CD4-positive, alpha-beta T cell treated with Interleukin-21 for 1 hour (primary cell): ENCODE measurements at places on chromosomes 1 and 21.

DNA sequence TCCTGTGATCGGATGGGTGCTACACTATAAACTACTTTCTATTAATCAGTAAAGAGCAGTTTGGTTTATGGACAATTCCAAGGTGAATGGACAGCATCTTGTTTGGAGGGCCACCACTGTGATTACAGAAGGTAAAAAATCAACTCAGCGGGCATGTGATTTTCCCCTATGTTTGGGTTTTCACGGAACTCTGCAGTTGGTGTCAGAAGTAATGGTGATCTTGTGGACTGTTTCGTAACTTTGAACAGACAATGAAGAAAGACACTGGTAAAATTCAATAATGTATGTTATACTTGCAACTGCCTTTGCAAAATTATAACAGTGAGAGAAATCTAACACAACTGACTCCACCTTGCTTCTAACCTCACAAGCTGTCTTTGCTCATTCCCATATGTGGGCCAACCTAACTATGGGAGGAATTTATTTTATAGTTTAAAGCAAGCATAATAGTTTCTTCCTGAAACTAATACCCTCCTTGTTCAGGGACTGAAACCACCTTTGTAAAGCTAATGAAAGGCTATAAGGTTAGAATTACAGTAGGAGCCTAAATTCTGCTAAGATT, 53.2 kb downstream of the TRIM33 start:
- DNase-seq = no peak

GRCh38 chr1:183148599-183148998, 37.5 kb upstream of the LAMC2 start:
- DNase-seq = no peak

DNA sequence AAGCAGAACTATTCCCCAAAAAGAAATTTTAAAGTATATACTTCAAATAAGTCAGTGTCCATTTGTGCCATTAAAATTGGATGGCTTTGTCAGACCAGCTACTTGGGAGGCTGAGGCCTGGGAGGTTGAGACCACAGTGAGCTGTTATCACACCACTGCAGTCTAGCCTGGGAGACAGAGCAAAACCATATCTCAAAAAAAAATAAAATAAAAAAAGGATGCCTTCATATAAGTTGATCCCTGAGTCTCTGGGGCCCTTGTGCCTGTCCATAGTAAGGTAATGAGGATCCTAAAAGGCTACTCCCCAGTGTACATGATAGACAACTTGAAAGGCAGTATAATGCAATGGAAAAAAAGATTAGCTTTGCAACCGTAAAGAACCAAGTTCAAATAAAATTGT, 81.2 kb upstream of the BARHL2 start:
- DNase-seq = no peak

- no peak for DNase-seq
These were observed 75.5 kb downstream of the KCNN3 start for GRCh38 chr1:154794608-154795007.

- no peak for DNase-seq
These were observed 2.6 kb downstream of the CACNA1S start for GRCh38 chr1:201109651-201110050.

- DNase-seq = no peak
These were observed 120.6 kb upstream of the RAVER2 start for GRCh38 chr1:64624218-64624713.

- no peak for DNase-seq
These were observed 38.4 kb upstream of the PRDM2 start for GRCh38 chr1:13661539-13661938.

DNA sequence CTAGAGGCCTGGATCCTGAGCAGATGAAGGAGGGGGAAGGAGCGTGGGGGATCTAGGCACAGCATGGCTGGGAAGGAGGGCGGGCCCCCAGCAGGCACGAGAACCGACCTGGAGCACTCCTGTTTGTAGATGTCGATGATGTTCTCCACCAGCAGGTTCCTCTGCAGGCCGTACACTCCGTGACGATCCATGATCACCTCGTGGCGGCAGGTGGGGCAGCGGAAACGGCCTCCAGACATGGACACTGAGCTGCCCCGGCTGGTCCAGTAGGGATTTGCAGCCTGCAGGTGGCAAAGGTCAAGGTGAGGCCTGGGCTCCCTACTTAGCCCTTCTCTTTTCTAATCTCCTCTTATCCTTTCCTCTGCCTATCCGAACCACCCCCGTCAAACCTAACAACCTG, 1.3 kb downstream of the TRIM63 start:
- DNase-seq = no peak

DNA sequence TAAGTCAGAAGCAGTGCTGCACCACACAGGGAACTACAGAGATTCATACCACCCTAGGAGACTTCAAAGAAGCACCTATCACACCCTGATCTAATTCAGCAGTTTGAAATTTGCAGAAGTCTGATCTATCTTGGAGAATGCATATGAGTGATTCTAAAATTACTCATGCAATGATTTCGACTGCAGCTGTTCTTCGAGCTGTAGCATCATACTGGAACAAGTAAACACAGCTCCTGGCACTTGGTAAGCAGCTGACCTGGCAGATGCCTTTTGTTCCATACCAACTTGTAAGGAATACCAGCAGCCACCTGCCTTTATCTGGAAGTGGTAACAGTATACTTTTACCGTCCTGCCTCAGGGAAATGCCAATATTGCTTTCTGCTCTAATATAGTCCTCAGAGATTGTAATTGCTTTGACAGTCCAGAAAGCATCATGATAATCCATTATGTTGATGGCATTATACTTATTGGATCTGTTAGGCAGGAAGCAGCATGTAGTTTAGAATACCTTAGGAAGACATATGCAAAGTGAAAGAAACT, 25.7 kb downstream of the AADACL4 start:
- no peak for DNase-seq

DNA sequence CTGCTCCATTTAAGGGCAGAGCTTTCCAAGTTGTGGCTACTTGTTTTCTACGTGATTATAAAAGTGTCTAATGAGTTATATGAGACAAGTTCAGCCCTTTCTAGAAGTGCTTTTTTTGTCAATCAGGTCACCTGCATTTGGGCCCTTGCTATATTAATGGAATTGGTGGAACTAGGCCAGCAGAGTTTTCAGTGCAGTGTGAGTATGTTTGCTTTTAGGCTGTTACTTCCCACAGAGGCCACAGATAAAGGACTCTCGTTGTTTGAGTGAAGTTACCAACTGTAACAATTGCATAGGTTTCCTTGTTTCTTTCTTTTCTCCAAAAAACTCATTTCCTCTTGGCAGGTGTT, 10.9 kb downstream of the SMAP2 start:
- no peak for DNase-seq

DNA sequence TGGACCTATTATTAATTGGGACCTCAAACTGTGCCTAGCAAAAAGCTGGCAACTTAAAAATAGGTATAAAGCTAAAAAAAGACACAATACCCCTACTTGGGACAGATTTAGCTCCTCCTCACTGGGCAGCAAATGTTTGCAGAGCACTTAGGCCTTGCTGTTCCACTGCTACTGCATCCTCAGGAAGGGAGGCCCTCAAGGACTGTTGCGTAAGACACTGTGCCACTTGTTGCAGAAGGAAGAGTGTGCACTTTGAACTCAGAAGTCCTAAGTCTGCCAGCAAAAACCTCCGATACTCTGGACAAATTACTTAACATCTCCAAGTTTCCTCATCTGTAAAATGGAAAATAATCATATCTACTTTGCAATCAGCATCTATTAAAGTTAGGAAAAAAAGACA, 322.9 kb downstream of the BARHL2 start:
- DNase-seq = no peak

DNA sequence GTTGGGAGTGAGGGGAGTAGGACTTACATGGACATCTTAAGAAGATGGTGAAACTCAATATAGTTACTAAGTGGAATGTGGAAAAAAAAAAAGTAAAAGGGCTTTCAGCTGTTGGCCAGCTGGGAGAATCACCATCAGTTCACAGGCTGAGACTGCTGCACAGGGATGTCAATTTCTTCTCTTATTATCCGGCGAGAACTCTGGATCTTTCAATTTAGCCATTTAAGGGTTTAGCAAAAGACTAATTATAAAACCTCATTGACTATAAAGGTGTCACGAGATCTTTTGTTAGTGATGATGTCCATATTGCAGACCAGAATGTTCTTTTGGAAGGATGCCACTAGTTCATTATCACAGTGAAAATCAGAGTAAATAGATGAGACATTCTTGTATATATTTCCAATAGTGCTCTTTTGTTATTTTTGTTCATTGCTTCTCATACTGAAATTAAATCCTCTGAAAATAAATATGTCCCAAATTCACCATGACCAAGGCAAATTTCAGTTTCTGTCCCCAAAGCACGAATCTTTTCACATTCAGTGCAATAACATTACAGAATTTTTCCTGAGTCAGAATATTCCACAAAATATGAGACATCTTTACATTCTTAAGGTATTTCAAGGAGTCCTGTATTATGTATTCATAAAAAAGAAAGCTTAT, 266.1 kb downstream of the DNM3 start:
- no peak for DNase-seq

DNA sequence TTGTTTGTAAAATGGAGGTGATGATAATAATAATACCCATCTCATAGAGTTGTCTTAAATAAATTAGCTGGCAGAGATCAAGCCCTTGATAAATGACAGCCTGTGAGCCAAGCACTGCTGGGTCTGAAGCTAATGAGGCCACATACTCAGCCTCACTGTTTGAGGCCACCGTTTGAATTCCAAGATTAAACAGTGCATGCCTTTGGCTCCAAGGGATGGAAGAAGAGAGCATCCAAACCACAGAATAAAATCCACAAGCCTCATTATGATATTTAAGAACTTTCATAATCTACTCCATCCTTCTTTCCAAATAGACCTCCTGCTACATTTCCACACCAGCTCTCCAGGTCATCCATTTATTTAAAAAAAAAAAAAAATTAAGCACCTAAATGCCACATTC, 29.0 kb downstream of the TGFBR3 start:
- no peak for DNase-seq

- no peak for DNase-seq
These were observed 116.0 kb upstream of the CD34 start for GRCh38 chr1:208026880-208027438.

- no peak for DNase-seq
These were observed 15.4 kb downstream of the FLVCR1 start for GRCh38 chr1:212873518-212873917.

GRCh38 chr1:229856009-229856650, 210.9 kb upstream of the GALNT2 start:
- peak; percentile 3 for DNase-seq
